ENCODE measurements at places on chromosomes 16 and 17. TPM values are rescaled to one million over a fixed set of nuclear protein-coding genes. Genes with fewer than 3 reads are reported as not detected.

ZFHX3 gene
- total RNA-seq: 6.7 TPM

ADORA2B gene
- total RNA-seq: 61.2 TPM

SRCAP gene
- 39.5 TPM for total RNA-seq

ASGR2 gene
- total RNA-seq: not detected

AANAT gene
- not detected for total RNA-seq

MEIOB gene
- total RNA-seq: 0.17 TPM

SDR42E2 gene
- total RNA-seq: not detected

FGF11 gene
- 9.9 TPM for total RNA-seq

CDR2L gene
- 45.5 TPM for total RNA-seq

MRM1 gene
- 4.3 TPM for total RNA-seq
